NCI-H446 (cell line): ENCODE measurements at places on chromosomes 16 and 17.

- no peak for DNase-seq
Measured at GRCh38 chr16:30457256-30457655, 11.6 kb upstream of the SEPHS2 start.

GRCh38 chr16:84001726-84002125 lies 33.7 kb downstream of the NECAB2 start:
- no peak for DNase-seq

DNA sequence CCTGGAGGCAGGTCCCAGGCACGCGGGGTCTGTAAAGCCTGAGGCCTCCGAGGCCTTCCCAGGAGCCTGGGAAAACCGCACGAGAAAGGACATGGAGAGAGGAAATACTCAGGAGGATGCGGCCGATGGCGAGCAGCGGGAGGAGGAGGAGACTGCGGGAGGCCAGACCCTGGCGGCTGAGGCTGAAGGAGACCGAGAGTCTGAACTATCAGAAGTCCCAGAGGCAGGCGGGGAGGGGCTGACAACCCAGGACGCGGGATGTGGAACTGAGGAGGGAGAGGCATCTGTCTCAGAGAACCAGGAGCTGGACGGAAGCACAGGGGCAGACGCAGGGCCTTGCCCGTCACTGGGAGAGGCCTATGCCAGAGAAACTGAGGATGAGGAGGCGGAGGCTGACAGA lies 2.4 kb downstream of the APOBR start:
- no peak for DNase-seq

DNA sequence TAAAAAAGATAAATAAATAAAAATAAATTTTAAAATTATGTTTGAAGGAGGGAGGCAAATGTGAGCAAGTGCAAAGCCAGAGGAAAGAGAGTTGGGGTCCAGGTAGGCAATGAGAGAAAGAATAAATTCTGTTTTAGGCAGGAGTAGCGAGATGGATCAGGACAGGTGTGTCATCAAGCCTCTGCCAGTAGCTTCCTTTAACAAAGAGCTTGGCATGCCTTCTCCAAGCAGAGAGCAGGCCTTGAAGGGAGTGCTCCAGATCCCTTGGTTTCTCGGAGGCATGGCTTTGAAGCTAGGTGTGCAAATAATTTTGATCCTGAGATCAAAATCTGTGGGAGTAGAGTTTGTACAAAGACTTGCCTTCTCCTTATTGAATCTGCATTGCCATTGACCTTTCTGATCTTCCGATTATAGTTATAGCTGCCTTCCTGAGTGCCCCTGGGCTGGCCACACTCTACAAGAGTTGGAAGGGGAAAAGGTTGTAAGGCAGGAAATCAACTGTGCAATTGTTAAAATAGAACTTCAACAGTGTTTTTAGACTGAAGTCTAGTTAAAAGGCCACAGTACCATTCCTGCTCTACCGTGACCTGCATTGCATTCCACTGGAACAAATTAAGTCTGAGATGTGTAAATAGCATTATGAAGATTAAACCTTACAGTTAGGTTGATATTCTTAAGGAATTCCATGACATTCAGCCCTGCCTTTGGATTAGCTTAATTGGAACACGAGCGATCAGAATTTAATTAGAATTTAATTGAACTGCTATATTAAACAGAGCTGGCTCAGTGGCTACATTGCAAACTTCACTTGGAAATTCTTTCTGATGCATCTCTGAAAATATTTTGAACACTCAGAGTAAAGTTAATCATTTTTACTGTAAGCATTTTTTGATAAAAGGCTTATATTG lies 33.7 kb downstream of the IQCK start:
- DNase-seq: no peak

- DNase-seq: no peak
Measured at GRCh38 chr16:50463581-50464324, 84.4 kb upstream of the NKD1 start.

GRCh38 chr16:66278111-66278531 lies 88.4 kb upstream of the CDH5 start:
- no peak for DNase-seq

- no peak for DNase-seq
Measured at GRCh38 chr16:67430504-67430976, 381 bp upstream of the HSD11B2 start.

- DNase-seq: no peak
Measured at GRCh38 chr17:36130346-36130745, 26.7 kb downstream of the CCL4 start.
